ENCODE measurements at places on chromosomes 5 and 9.

DNA sequence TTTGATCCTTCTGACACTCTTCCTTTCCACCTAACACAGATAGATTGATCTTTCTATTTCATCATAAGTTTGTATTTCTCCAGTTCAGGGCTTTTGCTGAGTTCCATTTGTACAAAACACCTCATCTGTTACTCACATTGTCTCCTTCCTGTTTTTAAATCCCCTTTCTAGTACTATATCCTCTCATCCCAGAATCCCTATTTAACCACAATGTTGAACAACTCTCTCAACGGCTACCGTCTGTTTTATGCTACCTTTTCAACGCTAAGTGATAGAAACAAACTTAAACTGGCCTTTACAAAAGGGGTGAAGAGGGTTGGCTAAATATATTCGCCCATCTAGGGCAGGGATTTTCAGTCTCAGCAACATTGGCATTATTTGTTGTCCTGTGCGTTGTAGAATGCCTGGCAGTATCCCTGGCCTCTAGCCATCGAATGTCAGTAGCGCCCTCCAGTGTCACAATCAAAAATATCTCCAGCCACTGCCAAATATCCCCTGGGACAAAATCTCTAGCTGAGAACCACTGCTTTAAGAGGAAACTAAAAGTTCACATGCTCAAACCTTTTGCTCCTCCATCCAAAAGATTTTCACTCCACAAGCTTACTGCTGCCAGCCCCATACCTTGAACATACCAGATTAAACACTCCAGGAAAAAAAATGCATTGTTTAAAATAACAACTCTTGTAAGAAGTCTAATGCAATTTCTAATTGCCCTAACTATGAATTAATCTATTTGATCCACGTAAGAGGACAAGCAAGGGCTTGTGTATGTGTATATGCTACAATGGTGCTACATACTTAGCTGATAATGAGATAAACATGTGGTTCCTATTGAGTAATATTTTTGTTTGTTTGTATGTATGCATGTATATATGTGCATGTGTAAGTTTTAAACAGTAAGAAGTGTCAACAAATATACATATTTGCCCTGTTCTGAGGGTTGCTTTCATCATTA, 344.0 kb downstream of the PTPRD start:
- no peak for DNase-seq

GRCh38 chr9:110217656-110218099, 9.7 kb upstream of the C9orf152 start:
- DNase-seq, result no peak

- no peak for DNase-seq
Observed at GRCh38 chr9:100761276-100761802, 183.5 kb downstream of the CAVIN4 start.

DNA sequence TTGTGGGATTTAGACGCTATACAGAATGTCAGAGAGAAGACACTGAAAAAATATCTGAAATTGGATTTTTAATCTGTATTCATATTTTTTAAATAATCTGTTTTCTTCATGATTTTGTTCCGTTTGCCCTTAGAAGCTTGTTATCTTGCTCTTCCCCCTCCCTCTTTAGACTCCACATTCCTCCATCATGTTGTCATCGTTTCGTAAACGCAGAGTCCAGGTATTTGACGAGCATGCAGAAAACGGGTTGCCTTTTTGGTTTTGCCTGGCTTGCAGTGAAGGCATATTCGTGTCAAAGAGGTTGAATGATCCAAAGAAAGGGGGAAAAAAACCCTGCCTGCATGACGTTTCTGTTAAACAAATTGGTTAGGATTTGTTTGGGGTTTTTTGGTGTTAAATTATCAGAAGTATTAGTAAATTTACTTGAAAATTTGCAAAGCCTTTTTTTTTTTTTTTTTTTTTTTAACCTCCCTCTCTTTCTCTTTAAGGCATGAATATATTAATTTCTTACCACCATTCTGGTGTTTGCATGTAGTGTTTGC, 2.9 kb downstream of the SPTAN1 start:
- DNase-seq, result no peak

DNA sequence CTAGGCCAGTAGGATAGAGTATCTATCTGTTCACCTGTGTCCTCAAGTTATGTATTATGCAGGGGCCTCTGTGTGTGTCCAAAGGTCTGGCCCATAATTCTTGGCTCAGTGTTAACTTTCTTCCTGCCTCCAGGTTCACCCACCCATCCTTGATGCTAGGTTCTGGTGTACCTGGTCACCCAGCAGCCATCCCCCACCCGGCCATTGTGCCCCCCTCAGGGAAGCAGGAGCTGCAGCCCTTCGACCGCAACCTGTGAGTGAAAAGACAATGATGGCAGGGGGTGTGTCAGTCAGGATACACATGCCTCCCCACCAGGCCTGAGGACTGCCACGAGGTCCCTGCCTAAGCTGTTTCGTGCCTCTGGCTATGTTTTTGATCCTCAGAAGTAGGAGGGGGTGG, 27.6 kb downstream of the TCF7 start:
- DNase-seq, result no peak

DNA sequence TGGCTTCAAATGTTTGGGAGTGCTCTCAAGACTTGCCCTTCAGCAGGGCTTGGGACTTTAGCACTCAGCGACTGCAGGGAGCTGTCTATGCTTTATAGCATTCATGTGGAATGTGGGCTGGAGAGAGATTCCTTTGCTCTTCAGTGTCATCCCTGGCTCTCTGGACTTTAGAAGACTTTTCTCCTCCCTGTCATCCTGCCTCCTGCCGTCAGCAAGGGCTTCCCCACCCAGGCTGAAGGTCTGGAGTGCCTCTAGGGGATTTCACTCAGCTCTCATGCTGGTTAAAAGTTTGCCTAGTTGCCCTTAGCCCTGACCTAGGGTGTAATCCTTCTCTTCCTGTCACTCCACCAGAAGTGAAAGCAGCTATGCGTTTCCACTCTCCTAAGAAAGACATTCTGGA, 210.9 kb downstream of the FRMD3 start:
- DNase-seq, result no peak

DNA sequence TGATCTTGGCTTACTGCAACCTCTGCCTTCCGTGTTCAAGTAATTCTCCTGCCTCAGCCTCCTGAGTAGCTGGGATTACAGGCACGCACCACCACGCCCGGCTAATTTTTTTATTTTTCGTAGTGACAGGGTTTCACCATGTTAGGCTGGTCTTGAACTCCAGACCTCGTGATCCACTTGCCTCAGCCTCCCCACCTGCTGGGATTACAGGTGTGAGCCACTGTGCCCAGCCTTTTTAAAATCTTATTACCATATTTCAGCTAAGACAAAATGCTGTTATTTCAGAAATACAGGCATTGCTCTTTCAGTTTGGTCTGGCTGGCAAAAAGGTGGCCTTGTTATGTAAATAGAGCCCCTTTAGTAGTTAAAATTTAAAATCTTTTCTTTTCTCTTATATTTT, 46.9 kb upstream of the GLDC start:
- no peak for DNase-seq

GRCh38 chr9:84007662-84008061, 27.1 kb downstream of the RMI1 start:
- DNase-seq, result no peak

DNA sequence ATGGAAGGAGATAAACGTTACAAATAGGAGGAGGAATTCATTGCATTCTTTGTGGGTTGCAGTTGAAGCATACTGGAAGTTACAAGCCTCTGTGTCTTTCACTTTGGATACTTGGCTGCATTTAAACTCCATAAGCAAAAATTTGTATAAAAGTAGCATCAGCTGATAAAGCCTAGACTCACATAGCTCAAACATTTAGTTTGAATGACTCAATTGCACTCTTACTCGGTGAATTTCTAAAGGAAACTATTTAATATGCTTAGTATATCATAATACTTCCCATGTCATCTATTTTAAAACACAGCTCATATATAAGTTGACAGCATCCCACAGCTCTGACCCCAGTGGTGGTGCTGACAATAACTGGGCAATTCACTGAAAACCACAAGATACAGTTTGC, 596.6 kb upstream of the ZNF608 start:
- DNase-seq, result no peak

GRCh38 chr9:81417941-81418340, 271.4 kb downstream of the TLE1 start:
- no peak for DNase-seq

- no peak for DNase-seq
Observed at GRCh38 chr5:155746367-155747038, 580.5 kb upstream of the SGCD start.

- DNase-seq, result peak; percentile 69
Observed at GRCh38 chr5:36683821-36684434, 77.5 kb downstream of the SLC1A3 start.

- no peak for DNase-seq
Observed at GRCh38 chr5:179369530-179369884, 24.2 kb upstream of the ADAMTS2 start.

DNA sequence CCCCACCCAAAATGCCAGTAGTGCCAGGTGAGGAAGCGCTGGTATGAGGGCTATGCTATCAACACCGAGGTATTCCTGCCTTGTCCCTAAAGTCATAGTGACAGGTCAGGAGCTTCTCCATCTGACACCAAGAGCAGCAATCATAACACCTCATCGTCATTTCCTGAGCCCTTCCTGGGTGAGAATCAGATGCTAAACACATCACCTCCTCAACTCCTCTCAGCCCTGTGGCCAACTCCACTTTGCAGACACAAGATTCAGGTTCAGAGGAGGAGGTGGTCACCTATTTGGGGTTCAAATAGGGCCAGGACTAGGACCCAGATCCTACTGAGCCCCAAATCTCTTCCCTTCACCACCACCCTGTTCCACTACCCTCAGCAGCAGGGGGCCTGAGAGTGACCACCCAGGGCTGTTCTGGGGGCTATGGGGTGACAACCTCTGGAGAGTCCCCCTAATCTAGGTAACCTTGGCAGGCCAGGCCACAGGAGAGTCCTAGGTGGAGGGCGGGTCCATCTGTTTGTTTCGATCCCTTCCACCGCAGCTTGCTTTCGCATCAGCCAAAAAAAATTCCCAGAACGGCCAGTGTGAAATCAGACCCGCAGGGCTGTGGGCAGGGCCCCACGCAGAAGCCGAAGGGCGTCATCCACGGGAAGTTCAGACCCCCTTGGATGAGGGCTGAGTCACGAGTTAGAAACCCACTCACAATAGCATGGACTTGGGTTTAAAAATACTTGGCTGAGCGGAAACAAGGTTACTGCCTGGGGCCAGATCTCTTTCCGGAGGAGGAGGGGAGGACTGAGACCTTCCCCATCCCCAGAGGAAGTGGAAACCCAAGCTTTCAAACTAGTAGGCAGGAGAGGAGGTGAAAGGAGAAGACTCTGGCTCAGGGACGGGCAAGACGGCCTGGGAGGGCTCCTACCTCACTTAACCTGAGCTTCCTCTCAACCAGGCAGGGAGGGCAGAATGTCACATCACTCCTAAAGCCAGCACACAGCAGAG, 8.7 kb downstream of the STK10 start:
- peak; percentile 50 for DNase-seq

GRCh38 chr5:39775086-39775796, 350.5 kb upstream of the DAB2 start:
- no peak for DNase-seq

DNA sequence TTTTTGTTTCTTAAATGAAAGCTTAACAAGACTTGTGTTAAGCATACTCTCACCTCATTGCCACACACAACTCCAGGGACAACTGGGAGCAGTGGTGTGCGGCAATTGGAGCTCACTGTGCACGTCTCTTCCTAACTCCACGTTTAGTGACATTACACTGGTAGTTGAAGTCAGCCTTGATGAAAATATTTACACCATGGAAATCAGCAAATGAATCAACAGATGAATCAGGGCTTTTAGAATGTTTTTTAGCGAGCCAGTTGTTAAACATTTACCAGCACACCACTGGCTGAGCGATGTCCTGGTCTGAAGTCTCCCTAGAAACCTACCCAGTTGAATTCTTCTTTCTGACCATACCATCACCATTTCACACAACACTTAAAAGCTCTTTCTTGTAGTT, 67.3 kb downstream of the KLHL3 start:
- DNase-seq, result no peak

DNA sequence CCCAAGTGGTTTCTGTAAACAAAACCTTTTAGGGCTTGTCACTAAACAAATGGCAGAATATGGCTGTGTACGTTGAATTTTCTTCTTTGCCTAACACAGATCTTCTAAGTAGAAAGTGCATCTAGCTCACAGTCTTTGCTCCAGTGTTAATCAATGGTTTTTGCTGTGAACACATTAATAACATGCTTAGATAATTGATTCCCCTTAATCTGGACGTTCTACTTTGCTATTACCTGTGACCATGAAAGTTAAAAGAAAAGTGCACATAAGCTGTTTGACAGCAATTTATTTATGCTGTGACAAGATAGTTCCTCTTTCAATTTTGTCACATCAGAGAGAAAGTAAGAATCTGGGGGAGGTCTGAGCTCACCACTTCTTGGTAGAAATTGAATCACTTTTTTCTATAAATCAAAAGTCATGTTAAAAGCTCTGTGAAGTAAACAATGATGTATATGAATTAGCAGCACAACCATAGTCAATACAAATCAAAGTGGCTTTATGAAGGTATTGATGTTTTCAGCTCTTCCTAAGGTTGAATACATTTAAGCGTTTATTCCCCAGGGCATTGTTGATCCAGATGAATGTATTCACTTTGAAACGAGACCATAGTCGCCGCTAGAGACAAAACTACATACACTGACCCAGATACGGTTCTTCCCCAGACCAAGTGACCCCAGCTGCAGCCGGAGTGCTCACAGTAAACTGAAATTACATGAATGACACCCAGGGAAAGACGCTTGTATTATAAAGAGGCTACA, 174.6 kb upstream of the ZNF608 start:
- DNase-seq, result no peak

- DNase-seq, result no peak
Observed at GRCh38 chr9:27398982-27399653, 102.2 kb upstream of the EQTN start.

DNA sequence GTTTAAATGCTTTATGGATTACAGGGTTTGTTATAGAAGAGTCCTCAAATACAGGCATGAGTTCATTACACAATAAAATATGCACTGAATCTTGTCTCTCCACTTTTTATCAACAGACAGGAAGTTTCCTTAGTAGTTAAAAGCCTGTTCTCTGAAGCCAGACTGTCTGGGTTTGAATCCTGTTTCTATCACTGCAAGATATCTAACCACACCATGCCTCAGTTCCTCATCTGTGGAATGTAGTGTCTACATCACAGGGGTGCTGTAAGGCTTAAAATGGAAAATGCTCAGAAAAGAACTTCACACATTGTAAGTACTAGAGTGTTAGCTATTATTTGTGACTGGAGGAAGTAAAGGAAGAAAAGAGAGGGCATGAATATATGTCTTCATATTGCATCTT, 9.3 kb downstream of the LIX1 start:
- DNase-seq, result no peak

GRCh38 chr9:93043122-93043521, 15.4 kb upstream of the SUSD3 start:
- peak; percentile 0 for DNase-seq

- DNase-seq, result no peak
Observed at GRCh38 chr9:70566066-70566465, 151.6 kb upstream of the KLF9 start.

- no peak for DNase-seq
Observed at GRCh38 chr9:132341177-132341840, 13.5 kb downstream of the SETX start.

GRCh38 chr9:83441390-83441789, 96.8 kb downstream of the FRMD3 start:
- no peak for DNase-seq

- DNase-seq, result no peak
Observed at GRCh38 chr9:120808931-120809330, 15.7 kb upstream of the FBXW2 start.

GRCh38 chr5:43208658-43209057, 16.6 kb downstream of the NIM1K start:
- no peak for DNase-seq

- DNase-seq, result no peak
Observed at GRCh38 chr9:98993570-98993945, 49.9 kb downstream of the COL15A1 start.

GRCh38 chr9:107218829-107219485, 64.1 kb upstream of the RAD23B start:
- no peak for DNase-seq

Data from left hindlimb (tissue), 1 donor.